T-cell (primary cell): ENCODE measurements at places on chromosomes 2 and 18.

DNA sequence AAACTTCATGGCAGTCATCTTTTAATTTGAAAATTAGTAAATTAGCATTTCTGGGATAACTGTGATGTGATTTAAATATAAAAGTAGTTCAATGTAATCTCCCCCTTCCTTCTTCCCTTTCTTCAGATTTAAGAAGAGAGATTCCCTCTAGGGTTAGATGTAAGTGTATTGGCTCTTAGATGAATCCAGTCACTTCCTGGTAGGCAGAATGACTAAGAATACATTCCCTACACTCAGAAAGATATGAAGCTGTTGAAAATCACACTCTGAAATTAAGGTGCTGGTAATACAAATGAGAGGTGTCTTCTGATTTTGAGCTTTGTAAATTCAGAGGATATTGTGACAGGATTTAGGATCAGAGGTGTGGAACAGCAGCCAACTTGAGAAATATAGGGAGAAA is 71.6 kb downstream of the TDRD15 start:
- no peak for DNase-seq

GRCh38 chr2:200585730-200586643 is at the start of gene AOX1:
AOX1 (plus strand) TSS chr2:200586014; CDS start chr2:200586109, 95 bp downstream.
- no peak for DNase-seq

DNA sequence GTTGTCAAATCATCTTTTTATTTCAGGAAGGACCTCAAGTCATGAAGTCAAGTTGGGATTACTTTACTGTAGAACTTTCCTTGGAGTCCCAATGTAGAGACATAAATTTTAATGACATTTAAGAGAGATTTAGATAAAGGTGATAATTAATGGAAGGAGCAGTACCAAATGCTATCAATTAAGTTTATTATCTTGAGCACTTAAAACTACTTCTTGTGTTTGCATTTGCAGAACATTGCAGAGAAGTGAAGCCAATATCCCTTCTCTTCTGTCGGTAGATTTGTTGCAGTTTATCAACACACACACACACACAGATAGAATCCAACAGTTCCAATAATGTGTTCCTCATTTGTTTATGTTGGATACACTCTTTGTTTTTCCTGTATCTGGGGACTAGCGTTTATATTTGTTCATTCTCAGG is 570.7 kb downstream of the EPHA4 start:
- DNase-seq = no peak

DNA sequence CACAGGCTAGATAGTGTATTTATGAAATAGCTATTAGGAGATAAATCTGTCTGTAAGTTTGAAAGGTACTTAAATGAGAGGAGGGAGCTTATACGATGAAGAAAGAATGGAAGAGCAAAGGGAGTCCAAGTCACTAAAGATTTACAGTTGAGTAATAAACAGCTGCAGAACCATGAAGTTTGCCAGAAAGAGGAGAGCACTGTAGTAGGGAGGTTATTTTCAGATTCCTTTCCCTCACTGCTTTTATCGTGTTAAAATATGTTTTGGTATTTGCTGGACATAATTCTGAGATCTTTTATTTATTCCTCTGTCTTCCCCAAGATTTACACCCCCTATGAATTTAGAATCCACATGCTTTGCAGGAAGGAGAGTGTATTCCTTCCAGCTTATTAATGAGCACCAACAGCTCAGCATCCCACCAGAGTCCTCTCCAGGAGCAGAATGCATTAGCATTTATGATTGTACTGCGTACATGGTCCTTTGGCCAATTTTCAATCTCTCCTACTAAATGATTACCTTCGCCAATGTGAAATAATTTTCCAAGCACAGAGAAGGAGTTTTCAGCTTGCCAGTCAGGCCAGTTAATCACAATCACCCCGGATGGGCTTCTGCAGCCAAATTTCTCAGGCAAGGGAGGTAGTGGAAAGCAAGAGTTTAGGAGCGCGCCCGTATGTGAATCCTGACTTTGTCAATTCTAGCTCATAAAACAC is 297.0 kb downstream of the NBAS start:
- DNase-seq = no peak

- DNase-seq = no peak
Observed at GRCh38 chr2:72917138-72917876, at the start of gene EMX1. EMX1 (plus strand) TSS chr2:72917519; CDS start chr2:72917853, 334 bp downstream.

- DNase-seq = no peak
Observed at GRCh38 chr2:10004836-10005235, 38.5 kb upstream of the KLF11 start.
